ENCODE measurements at places on chromosomes 12 and 14. TPM values are rescaled to one million over a fixed set of nuclear protein-coding genes. Genes with fewer than 3 reads are reported as not detected.
A peak's percentile ranks its signal among the peaks of the same experiment; 100 is the strongest.

- no peak overlapping the region for H3K27ac ChIP-seq
- DNase-seq: no peak
- H3K4me1 ChIP-seq: no peaks in the 10 kb centered on the region
- H3K27me3 ChIP-seq: no peaks in the 10 kb centered on the region
Observed at GRCh38 chr12:41026151-41026550, 162.0 kb upstream of the PDZRN4 start.

GRCh38 chr14:70886421-70887206, 20.6 kb upstream of the PCNX1 start:
- DNase-seq: no peak
- no peaks in the 10 kb centered on the region for H3K36me3 ChIP-seq
- no peaks in the 10 kb centered on the region for H3K27me3 ChIP-seq
- H3K4me3 ChIP-seq: no peak overlapping the region

DNA sequence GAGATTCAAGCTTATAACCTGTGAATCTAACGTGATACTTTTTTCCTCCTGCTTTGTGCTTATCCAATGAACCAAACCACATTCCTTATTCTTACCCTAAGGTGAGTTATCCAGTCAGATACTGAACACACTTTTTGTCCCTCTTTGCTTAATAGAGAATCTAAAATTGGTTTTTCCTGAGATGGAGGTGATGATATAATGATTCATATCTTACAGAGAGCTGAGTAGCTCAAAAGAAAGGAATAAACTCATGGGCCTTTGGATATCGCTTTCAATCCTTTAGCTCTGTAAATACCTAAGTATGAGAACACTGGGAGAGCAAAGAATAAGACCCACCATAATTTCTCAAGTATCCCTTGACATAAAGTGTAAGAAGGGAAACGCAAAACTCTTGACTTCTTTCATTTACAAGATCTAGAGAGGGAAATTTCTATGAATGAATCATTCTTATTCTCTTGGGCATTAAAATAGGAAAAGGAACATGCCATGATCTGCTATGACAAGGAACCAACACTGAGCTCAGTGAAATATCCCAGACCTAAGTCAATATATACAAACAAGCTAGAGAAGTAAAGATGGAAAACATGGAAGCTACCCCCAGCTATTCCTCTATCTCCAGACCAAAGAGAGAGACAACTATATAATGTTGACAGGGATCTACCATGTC, 81.8 kb upstream of the STAC3 start:
- H3K4me1 ChIP-seq: no peaks in the 10 kb centered on the region
- DNase-seq: no peak
- no peak overlapping the region for H3K27ac ChIP-seq

- H3K36me3 ChIP-seq: no peaks in the 10 kb centered on the region
- DNase-seq: no peak
- no peaks in the 10 kb centered on the region for H3K4me1 ChIP-seq
- H3K4me3 ChIP-seq: no peak overlapping the region
- no peak overlapping the region for H3K27ac ChIP-seq
- no peaks in the 10 kb centered on the region for H3K27me3 ChIP-seq
Observed at GRCh38 chr12:68497702-68498101, 113.0 kb upstream of the RAP1B start.

DNA sequence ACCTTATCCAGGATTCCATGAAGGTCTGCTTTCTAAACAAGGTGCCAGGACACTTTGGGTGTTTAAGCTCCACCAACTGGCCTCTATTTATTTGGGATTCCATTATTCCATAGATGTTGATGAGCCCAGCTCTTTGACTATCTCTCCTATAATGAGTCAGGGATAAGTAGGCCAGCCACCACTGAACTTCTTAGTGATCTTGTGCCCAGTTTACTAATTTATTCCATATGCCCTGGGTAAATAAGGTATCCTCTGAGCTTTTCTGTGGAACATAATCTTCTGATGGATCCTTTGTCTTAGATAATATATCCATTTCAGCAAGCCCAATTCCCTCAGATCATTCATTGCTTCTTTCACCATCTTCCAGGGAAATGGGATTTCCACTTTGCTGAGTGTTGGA, 535.0 kb downstream of the FOXG1 start:
- H3K27ac ChIP-seq: no peak overlapping the region
- no peak overlapping the region for H3K4me3 ChIP-seq
- H3K36me3 ChIP-seq: no peaks in the 10 kb centered on the region

GRCh38 chr12:49905718-49906314, 2.1 kb upstream of the FAIM2 start:
- peaks cover 7% of the 10 kb centered on the region for H3K27me3 ChIP-seq
- DNase-seq: no peak
- H3K4me3 ChIP-seq: no peak overlapping the region
- no peak overlapping the region for H3K27ac ChIP-seq
- no peaks in the 10 kb centered on the region for H3K36me3 ChIP-seq

- no peak for DNase-seq
- H3K27me3 ChIP-seq: no peaks in the 10 kb centered on the region
- H3K4me1 ChIP-seq: peaks cover 12% of the 10 kb centered on the region
- no peak overlapping the region for H3K27ac ChIP-seq
- peaks cover 20% of the 10 kb centered on the region for H3K36me3 ChIP-seq
Observed at GRCh38 chr14:69953266-69953915, 74.2 kb downstream of the SMOC1 start.

DNA sequence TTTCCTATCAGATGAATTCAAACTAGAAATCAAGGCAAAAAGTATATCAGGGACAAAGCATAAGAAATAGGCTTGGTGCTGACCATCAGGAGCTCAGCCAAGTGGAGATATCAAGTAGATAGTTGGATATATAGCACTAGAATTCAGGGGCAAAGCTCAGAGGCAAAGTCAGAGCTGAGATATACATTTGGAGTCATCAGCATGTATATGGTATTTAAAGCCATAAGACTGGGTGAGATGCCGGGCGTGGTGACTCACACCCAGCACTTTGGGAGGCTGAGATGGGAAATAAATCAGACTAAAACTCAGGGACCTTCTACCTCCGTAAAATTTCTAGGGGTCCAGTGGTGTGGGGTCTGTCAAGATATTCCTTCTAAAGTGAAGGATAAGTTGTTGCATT, 38.9 kb upstream of the LIMA1 start:
- H3K4me3 ChIP-seq: no peak overlapping the region
- no peak for DNase-seq
- peaks cover 18% of the 10 kb centered on the region for H3K4me1 ChIP-seq
- no peaks in the 10 kb centered on the region for H3K36me3 ChIP-seq
- H3K27ac ChIP-seq: no peak overlapping the region

GRCh38 chr12:9342614-9343353, 134.6 kb upstream of the PZP start:
- H3K36me3 ChIP-seq: no peaks in the 10 kb centered on the region
- H3K4me1 ChIP-seq: peaks cover 40% of the 10 kb centered on the region
- no peak overlapping the region for H3K4me3 ChIP-seq
- DNase-seq: peak; percentile 92
- no peaks in the 10 kb centered on the region for H3K27me3 ChIP-seq

DNA sequence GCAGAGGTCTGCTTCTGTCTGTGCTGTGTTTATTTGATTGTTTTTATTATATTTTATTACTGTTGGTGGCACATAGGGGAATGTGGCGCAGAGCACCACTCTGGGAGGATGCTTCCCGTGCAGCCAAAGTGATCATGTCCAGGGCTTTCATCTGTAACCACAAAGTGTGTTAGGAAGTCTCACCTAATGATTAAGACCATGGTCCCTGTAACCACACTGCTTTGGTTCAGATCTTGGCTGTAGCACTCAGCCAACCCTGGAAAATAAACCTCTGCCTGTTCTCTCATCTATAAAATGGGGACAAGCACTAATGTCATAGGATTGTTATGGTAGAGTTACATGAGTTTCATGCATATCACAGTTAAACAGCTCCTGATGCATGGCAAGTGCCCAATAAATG, 1.9 kb downstream of the RESF1 start:
- H3K27ac ChIP-seq: no peak overlapping the region
- peak overlapping the region; percentile 63 for H3K4me3 ChIP-seq
- no peak for DNase-seq
- H3K36me3 ChIP-seq: no peaks in the 10 kb centered on the region

DNA sequence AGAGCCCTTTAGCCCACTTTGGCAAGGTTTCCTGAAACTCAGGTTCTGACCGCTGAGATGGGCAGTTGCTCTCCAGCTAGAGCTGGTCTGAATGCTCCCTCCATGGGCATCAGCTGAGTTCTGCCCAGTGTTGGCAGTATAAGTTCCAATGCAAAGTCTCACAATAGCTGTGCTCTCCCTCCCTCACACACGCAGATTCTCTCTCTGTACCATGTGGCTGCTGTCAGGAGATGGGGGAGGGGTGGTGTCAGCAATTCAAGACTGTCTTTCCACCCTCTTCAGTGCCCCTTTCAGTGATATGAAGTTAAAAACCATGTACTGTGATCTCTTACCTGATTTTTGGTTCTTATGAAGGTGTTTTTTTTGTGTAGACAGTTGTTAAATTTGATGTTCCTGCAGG, 164.3 kb upstream of the PLEKHA5 start:
- H3K4me3 ChIP-seq: no peak overlapping the region
- no peaks in the 10 kb centered on the region for H3K4me1 ChIP-seq
- H3K36me3 ChIP-seq: no peaks in the 10 kb centered on the region
- DNase-seq: no peak

GRCh38 chr14:105163040-105163742, 5.4 kb downstream of the JAG2 start:
- no peak overlapping the region for H3K27ac ChIP-seq
- H3K27me3 ChIP-seq: peaks cover 22% of the 10 kb centered on the region
- H3K4me3 ChIP-seq: no peak overlapping the region
- H3K36me3 ChIP-seq: no peaks in the 10 kb centered on the region

GRCh38 chr14:74563586-74564159, 48.4 kb downstream of the LTBP2 start:
- H3K36me3 ChIP-seq: no peaks in the 10 kb centered on the region
- H3K27me3 ChIP-seq: peaks cover 28% of the 10 kb centered on the region
- H3K27ac ChIP-seq: no peak overlapping the region
- DNase-seq: no peak

- H3K4me3 ChIP-seq: no peak overlapping the region
- H3K27me3 ChIP-seq: no peaks in the 10 kb centered on the region
- no peaks in the 10 kb centered on the region for H3K4me1 ChIP-seq
- peaks cover 11% of the 10 kb centered on the region for H3K36me3 ChIP-seq
- no peak for DNase-seq
Observed at GRCh38 chr12:123506843-123507236, 26.7 kb downstream of the RILPL1 start.

- H3K4me3 ChIP-seq: no peak overlapping the region
- H3K4me1 ChIP-seq: no peaks in the 10 kb centered on the region
- no peaks in the 10 kb centered on the region for H3K27me3 ChIP-seq
- H3K27ac ChIP-seq: no peak overlapping the region
Observed at GRCh38 chr14:96960598-96961116, 163.5 kb downstream of the VRK1 start.

GRCh38 chr12:62296001-62296400, 35.8 kb downstream of the USP15 start:
- H3K27me3 ChIP-seq: no peaks in the 10 kb centered on the region
- H3K27ac ChIP-seq: no peak overlapping the region
- DNase-seq: no peak
- H3K36me3 ChIP-seq: peaks cover 4% of the 10 kb centered on the region
- 0 out of 2 replicates have a peak, but pooled peaks cover 5% of the 10 kb centered on the region for H3K4me1 ChIP-seq
- no peak overlapping the region for H3K4me3 ChIP-seq

DNA sequence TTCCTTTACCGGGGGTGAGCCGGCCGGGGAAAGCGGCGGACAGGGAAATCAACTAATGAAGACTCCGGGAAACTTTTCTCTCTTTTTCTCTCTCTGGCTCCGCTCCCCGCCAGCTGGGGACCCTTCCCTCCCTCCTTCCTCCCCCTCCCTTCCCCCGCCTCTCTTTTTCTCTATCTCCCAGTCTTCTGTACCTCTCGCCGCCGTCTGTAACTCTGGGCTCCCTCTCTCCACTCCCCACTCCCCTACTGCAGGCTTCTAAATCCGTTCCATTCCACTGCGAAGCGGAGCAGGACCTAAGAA, 6.9 kb upstream of the HOXC11 start:
- no peak for DNase-seq
- no peak overlapping the region for H3K4me3 ChIP-seq
- no peak overlapping the region for H3K27ac ChIP-seq

- peak; percentile 56 for DNase-seq
- H3K36me3 ChIP-seq: peaks cover 16% of the 10 kb centered on the region
- peak overlapping the region; percentile 96 for H3K27ac ChIP-seq
- H3K27me3 ChIP-seq: no peaks in the 10 kb centered on the region
Observed at GRCh38 chr14:58428118-58428683, 682 bp downstream of the KIAA0586 start.

GRCh38 chr14:71290960-71291466, 383.8 kb downstream of the PCNX1 start:
- no peak overlapping the region for H3K4me3 ChIP-seq
- DNase-seq: peak; percentile 31
- H3K4me1 ChIP-seq: no peaks in the 10 kb centered on the region
- H3K27me3 ChIP-seq: no peaks in the 10 kb centered on the region
- H3K36me3 ChIP-seq: no peaks in the 10 kb centered on the region

- H3K27me3 ChIP-seq: no peaks in the 10 kb centered on the region
- H3K27ac ChIP-seq: no peak overlapping the region
- no peak for DNase-seq
- H3K4me3 ChIP-seq: no peak overlapping the region
- H3K36me3 ChIP-seq: no peaks in the 10 kb centered on the region
Observed at GRCh38 chr14:73810478-73811163, 41.0 kb upstream of the PTGR2 start.

GRCh38 chr14:100042286-100042685, 22.9 kb upstream of the EVL start:
- no peak for DNase-seq
- H3K27me3 ChIP-seq: no peaks in the 10 kb centered on the region
- H3K4me1 ChIP-seq: peaks cover 43% of the 10 kb centered on the region
- H3K36me3 ChIP-seq: no peaks in the 10 kb centered on the region
- no peak overlapping the region for H3K27ac ChIP-seq
- no peak overlapping the region for H3K4me3 ChIP-seq

DNA sequence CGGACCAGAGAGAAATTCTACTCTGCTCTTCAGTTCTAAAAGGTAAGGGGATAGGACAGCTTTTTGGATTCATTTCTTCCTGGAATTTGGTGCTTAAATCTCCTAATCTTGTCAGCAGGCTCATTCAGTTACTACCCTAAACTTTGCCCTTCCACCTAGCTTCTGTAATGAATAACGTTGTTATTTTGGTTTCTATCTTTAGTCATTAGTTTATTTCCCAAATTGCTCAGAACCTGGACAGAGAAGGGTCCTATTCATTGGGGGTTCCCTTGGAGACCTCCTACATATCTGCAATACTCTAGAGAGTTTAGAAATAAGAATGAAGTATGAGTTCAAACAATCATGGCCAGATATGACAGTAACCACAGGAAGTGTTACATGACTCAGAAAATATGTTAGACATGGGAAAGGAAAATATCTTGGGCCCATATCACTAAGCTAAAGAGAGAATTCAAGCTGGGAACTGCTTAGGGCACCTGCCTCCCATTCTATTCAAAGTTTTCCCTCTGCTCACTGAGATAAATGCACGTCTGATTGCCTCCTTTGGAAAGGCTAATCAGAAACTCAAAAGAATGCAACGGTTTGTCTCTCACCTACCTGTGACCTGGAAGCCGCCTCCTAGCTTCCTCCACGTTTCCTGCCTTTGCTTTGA, 87.9 kb downstream of the GAS2L3 start:
- no peak for DNase-seq
- no peak overlapping the region for H3K27ac ChIP-seq
- H3K27me3 ChIP-seq: peaks cover 1% of the 10 kb centered on the region
- no peak overlapping the region for H3K4me3 ChIP-seq

The SERPINA3 gene
- total RNA-seq: 433 TPM

The ATN1 gene
- 2.1 TPM for total RNA-seq

The CLEC4C gene
- total RNA-seq: not detected

The MUCL1 gene
- total RNA-seq: not detected

The BTG1 gene
- 9.8 TPM for total RNA-seq

The CCDC177 gene
- total RNA-seq: not detected

The AMN gene
- total RNA-seq: 8.2 TPM

All from HepG2 (cell line).